ENCODE measurements at places on chromosomes 2 and 18. TPM values are rescaled to one million over a fixed set of nuclear protein-coding genes. Genes with fewer than 3 reads are reported as not detected.
A peak's percentile ranks its signal among the peaks of the same experiment; 100 is the strongest.

Gene SOWAHC
- 0.31 TPM for total RNA-seq

DNA sequence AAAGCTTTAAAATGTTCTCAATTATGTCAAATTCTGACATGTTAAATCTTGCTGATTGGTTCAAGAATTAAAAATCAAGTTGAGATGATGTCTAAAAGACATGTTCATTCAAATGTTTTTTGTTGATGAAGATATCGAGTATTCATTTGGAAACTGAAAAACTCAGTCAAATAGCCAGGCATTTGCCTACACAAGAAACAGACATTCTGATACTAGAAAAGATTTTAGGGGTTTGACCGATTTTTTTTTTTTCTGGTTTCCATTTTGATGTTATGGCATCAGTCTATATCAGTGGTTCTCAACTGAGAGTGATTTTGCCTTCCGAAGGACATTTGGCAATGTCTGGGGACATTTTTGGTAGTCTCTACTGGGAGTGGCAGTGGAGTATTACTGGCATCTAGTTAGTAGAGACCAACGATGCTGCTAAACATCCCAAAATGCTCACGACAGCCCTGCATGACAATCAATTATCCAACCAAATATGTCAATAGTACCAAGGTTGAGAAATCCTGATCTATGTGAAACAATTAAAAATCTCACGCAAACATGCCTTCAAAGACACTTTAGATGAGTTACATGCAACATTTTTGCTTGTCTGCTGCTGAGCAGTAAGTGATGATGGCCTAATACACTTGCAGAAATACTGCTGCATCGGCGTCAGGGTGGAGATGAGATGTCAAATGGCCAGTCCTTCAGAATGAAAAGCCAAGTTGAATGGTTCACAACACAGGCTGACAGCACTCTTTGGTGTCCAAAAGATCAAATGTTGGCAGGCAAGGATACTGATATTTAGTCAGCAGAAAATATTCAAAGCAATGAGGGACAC lies 12.5 kb downstream of the RASGRP3 start:
- no peak overlapping the region for H3K27ac ChIP-seq
- H3K4me3 ChIP-seq, result no peak overlapping the region
- H3K27me3 ChIP-seq, result peaks cover 4% of the 10 kb centered on the region
- DNase-seq, result no peak
- peaks cover 10% of the 10 kb centered on the region for H3K36me3 ChIP-seq

GRCh38 chr2:36973320-36973719 lies 7.0 kb upstream of the STRN start:
- peaks cover 5% of the 10 kb centered on the region for H3K36me3 ChIP-seq
- no peak for DNase-seq
- no peak overlapping the region for H3K4me3 ChIP-seq
- H3K27ac ChIP-seq, result no peak overlapping the region
- no peaks in the 10 kb centered on the region for H3K27me3 ChIP-seq

DNA sequence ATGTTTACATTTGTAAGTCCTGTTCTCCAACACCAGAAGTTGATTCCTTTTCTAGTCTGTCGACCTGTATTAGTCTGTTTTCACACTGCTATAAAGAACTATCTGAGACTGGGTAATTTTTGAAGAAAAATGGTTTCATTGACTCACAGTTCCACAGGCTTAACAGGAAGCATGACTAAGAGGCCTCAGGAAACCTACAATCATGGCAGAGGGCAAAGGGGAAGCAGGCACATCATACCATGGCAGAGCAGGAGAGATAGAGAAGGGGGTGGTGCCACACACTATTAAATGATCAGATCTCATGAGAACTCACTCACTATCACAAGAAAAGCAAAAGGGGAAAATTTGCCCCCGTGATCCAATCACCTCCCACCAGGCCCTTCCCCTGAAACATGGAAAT lies 112.8 kb upstream of the MAP3K20 start:
- peaks cover 26% of the 10 kb centered on the region for H3K4me1 ChIP-seq
- H3K27me3 ChIP-seq, result no peaks in the 10 kb centered on the region
- H3K4me3 ChIP-seq, result no peak overlapping the region
- H3K27ac ChIP-seq, result peak overlapping the region; percentile 74
- peak; percentile 34 for DNase-seq

GRCh38 chr2:65436824-65437221 lies 4.4 kb upstream of the SPRED2 start:
- H3K4me3 ChIP-seq, result peak overlapping the region; percentile 89
- H3K27me3 ChIP-seq, result peaks cover 68% of the 10 kb centered on the region
- H3K27ac ChIP-seq, result peak overlapping the region; percentile 3
- peak; percentile 69 for DNase-seq
- H3K4me1 ChIP-seq, result peaks cover 17% of the 10 kb centered on the region
